ENCODE measurements at places on chromosomes 5 and 9.

DNA sequence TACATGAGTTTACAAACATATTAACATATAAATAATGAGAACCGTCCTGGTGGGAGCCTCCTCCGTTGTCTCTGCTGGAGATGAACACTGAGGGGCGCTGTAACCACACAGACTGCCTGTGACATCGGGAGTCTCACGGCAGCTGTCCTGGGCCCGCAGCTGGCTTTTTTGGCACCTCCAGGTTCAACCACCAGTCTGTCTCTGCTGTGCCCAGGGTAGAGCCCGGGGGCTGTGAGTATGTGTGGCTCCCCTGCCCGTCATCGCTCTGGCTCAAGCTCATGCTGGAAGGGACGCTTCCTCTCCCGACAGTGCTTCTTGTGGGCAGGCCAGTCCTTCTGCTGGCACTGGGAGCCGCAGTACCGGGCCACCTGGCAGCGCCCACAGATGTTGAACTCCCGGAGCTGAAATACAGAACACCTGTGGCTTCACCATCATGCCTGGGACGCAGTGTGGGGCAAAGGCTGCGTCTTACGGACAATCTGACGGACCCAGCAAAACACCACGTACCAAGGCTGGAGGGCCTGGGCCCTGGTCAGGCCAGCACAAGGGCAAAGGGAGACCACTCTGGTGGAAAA lies 3.6 kb upstream of the DPH7 start:
- DNase-seq = no peak

DNA sequence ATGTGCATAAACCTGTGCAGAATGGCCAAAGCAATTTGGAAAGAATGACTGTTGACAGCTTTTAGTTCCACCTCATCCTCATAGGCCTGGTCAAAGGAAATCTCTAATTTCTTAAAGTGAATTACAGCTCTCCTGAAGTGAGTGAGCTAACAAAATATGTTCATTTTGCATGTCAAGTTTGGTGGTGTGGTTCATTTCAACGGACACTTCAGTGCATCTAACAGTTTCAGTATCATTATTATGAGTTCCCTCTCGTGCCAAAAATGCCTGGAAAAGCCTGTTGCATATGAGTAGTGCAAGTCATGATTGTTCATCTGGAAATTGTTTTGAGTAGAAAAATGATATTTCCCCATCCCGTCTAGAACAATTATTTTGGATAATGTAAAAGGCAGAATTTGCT lies 53.2 kb upstream of the HMHB1 start:
- DNase-seq = no peak

DNA sequence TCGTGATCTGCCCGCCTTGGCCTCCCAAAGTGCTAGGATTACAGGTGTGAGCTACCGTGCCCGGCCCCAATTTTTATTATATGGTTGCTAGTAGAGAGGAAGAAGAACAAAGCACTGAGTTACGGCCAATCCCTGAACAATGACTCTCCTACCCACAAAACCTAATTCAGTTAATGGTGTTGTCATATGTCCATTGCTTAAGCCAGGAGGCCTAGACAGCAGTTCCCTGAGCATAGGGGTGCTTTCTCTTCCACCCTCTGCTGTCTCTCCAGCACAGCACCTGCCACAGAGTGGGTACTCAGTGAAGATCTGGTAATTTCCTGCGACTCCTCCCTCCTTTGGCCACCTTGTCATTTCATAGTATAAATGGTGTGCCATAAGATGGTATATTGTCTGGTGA lies 21.4 kb upstream of the LTC4S start:
- DNase-seq = no peak

DNA sequence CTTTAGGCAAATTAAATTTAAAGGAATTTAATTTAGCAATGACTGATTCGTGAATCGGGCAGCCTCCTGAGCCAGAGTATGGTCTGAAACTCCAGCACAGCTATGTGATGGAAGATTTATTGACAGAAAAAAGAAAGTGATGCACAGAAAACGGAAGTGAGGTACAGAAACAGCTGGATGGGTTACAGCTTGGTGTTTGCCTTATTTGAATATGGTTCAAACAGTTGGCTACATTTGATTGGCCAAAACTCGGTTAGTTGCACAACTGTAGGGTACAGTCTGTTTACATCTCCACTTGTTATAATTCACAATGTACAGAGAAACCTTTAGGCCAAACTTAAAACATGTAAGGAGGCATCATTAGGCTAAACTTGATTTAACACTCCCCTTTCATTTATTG lies 1716.1 kb upstream of the C9orf72 start:
- no peak for DNase-seq

DNA sequence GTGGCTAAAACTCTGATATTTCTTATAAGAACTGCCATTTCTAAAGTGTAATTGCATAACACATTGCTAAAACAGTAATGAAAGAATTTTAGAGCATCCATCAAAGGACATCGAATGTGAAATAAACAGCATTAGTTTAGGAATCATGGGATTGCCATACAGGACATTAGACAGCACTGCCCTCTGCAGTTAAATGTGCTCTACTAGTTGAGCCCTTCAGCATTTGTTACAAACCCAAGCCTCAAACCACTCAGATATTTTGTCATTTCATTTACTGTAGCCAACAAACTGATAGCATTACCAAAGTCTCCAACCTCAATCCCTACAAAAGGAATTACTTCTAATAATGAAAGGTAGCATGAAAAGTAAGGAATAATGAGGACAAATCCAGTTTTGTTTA lies 116.8 kb upstream of the COX7C start:
- no peak for DNase-seq

DNA sequence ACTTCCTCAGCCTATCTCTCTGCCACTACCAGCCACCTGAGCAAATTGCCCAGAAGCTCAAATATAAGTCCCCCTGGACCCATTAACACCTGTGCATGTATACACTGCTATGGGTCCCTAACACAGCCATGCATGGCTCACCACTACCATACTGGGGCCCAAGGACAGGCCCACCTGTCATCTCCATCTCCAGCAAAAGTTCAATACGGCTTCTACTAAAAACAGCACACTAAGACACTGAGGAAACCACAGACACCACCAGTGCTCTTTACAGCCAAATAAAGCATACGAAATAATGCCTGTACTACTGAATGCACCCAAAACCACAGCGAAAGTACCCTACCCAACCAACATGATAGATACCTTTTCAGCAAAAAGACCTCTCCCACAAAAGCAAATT lies 85.6 kb upstream of the GHR start:
- no peak for DNase-seq

DNA sequence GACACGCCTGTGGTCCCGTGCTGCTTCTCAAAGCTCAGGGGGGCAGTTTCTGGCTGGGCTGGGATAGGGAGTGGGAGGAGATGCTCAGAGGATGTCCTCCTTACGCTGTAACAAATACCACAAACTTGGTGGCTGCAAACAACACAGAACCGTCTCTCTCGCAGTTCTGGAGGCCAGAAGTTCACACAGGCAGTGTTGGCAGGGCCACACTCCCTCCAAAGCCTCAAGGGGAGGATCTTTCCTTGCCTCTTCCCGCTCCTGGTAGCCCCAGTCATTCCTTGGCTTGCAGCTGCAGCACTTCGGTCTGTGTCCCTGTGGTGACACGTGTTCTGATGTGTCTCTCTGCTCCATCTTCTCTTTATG lies 10.4 kb upstream of the ORM1 start:
- DNase-seq = no peak

- peak; percentile 25 for DNase-seq
These were observed 54.9 kb downstream of the COL15A1 start for GRCh38 chr9:98998441-98999151.

- no peak for DNase-seq
These were observed 3.8 kb downstream of the OR2V2 start for GRCh38 chr5:181151146-181151545.

GRCh38 chr9:98362624-98363252 lies 107.3 kb upstream of the TBC1D2 start:
- no peak for DNase-seq

GRCh38 chr9:111839987-111840386 lies 45.2 kb upstream of the SHOC1 start:
- DNase-seq = no peak

- DNase-seq = no peak
These were observed 17.0 kb downstream of the ADAMTS2 start for GRCh38 chr5:179328291-179328690.

DNA sequence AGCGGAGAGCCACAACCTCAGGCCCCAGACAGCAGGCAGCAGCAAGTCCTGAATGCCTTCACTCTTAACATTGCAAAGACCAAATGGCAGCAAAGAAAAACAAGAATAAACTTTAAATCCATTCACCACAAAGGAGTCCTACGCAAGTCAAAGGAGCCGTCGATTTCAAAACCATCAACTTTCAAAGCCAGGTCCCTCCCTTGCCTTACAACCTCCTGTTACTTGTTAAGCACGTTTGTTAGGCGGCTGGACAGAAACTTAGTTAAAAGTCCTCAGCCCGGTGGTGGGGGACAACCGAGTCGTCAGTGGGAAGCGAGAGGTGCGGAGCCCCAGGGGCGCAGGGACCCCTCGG lies 938 bp downstream of the LPAR1 start:
- no peak for DNase-seq

DNA sequence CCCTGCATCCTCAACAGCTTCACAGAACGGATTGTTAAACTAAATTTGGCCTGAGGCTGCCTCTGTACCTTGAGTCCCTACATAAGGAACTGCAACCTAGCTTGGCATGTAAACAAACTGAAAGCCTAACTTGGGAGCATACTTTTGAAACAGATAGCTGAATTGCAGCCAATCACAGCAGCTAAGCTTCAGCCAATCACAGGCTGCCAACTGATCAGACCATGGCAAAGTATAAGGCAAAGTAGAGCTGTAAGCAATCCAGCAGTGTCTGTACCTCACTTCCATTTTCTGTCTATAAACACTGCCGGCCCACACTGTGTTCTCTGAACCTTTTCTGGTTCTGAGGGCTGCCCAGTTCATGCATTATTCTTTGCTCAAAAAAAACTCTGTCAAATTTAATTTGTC lies 8.9 kb upstream of the ZNF483 start:
- DNase-seq = no peak

DNA sequence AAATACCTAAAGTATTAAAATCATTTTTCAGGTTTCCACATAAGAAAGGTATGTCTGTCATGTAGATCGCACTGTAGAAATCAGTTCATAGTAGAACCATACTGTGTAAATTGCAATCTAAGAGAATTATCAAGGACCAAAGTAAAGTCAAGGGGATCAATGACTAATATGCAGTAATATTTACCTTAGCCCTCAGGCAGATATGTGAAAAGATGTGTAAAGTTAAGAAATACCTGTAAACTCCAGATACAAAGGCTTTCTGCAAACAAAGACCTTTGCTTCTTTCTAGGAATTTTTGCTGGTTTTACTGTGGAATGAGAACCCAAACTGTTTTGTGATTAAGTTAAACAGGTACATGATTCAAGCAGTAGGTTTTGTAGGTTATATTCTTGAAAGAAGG lies 11.6 kb downstream of the POLK start:
- DNase-seq = no peak

- DNase-seq = peak; percentile 3
These were observed 16.7 kb upstream of the HSD17B4 start for GRCh38 chr5:119435436-119436132.

DNA sequence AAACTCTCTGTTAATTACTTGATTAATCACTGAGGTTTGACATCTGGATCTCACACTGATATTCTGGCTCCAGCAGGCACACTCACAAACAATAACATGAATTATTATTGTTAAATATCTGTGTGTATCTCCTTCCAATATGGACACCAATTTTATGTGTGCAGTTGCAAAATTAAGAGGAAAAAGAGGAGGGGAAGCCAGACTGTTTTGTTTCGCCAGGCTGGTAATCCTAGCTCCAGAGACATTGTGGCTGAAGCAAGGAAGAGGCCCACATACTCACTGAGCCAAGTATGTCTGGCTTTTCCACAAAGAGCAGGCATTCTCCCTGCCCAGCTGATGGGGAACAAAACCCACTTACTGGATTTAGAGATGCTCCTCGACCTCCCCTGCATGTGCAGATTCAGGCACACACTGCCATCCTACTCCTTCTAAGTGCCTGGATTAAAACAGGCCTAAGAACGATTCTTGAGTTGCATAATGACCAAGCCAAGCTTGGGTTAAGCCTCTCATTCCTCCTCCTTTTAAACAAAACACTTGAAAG lies 181.9 kb downstream of the ESM1 start:
- no peak for DNase-seq

GRCh38 chr5:72427488-72428437 lies 79.4 kb downstream of the ZNF366 start:
- no peak for DNase-seq

DNA sequence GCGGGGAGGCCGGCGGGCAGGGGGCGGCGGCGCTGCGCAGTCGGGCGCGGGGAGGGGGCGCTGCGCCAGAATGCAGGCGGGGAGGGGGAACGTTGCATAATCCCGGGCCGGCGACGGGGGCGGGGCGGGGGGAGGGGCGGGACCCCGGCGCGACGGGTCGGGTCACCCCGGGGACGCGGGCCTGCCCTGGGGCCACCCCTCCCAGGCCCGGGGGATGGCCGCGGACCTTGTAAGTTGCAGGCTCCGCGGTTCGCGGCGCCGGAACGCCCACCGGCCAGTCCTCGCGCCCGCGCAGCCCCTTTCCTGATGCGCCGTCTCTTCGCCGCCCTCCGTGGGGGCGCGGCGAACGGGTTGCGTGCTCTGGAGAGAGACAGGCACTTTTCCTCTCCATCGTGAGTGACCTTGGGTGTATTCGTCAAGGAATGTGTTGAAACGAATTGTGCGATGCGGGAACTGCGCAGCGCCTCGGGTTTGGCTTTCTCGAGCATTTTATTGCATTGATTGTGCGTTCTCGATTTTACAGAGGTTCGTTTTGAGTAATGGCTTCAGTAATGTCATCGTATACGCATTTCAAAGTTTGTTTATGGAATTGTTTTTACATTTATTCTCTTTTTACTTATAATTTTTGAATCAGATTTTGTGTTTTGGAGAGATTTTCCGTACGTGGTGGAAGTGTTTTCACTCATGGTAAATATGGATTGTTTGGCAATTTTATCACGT lies 802 bp downstream of the SPIN1 start:
- peak; percentile 34 for DNase-seq

DNA sequence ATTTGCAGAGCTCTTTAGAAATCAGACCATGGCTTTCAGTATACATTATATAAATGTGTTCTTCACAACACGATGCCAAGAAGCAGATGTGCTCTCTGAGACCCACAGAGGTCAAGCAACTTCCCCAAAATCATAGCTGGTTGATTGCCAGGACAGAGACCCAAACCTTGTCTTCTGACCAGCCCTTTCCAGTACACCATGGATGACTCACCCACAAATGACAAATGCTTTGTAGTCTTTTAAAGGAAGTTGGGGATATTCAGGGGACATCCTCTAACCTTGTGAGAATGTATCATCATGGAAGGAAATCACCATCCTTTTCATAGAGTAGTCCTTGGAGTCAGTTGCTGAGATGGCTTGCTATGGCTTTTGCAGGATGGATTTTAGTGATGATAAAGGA lies 30.1 kb downstream of the ZNF462 start:
- DNase-seq = no peak

- no peak for DNase-seq
These were observed 181.0 kb upstream of the GHR start for GRCh38 chr5:42242210-42242609.

GRCh38 chr5:139611703-139612584 lies 36.2 kb upstream of the CXXC5 start:
- no peak for DNase-seq
